ENCODE measurements at places on chromosomes 11 and 22.
A peak's percentile ranks its signal among the peaks of the same experiment; 100 is the strongest.

- peak; percentile 26 for DNase-seq
Measured at GRCh38 chr11:92224407-92225124, at the start of gene FAT3. FAT3 (plus strand) TSS chr11:92224818; CDS start chr11:92352113, 127,295 bp downstream.

DNA sequence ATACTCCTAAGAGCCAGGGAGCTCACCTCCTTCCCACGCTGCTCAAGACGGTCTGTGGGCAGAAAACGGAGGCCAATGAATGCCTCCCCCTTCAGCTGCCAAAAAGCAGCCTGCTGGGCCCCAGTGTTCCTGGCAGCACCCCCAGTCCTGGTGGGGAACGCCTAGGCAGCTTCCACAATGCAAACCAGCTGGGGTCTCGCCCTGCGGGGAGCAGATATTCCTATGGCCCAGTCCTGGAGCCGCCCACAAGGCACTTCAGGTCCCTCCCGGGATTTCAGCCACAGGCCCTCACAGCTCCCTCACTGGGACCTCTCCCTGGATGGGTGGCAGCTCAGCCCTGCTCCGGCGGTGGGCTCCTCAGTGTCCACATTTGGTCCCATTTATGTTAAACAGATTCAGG lies 29.2 kb downstream of the A4GALT start:
- no peak for DNase-seq

- no peak for DNase-seq
Measured at GRCh38 chr11:9566561-9567063, 6.9 kb upstream of the WEE1 start.

DNA sequence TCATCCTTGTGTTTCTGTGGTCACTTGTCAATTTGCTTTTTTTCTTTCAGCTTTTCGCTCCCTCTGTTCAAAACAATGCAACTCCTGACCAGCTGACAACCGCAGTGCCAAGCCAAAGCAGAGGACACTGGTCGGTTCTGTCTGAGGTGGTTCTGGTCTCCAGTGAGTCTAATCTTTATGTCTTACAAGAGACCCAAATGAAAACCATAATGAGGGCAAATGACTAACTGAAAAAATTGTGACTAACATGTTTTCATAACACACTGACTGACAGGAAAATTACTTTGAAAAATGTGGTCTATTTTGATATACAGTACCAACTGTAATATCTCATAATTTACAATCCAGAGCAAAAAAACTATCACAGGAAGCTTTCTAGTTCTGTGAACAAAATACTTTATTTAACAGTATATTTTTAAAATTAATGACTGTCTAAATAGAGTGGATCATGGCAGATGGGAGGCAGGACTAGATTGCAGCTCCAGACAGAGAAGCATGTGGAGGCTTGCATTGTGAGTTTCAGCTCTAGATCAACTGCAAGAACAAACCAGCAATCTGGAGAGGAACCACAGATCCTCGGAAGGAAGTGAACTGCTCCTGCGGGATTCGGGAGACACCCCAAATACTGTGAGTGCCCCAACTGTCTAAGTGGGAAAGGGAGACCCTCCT lies 311.8 kb downstream of the SBF2 start:
- peak; percentile 48 for DNase-seq

DNA sequence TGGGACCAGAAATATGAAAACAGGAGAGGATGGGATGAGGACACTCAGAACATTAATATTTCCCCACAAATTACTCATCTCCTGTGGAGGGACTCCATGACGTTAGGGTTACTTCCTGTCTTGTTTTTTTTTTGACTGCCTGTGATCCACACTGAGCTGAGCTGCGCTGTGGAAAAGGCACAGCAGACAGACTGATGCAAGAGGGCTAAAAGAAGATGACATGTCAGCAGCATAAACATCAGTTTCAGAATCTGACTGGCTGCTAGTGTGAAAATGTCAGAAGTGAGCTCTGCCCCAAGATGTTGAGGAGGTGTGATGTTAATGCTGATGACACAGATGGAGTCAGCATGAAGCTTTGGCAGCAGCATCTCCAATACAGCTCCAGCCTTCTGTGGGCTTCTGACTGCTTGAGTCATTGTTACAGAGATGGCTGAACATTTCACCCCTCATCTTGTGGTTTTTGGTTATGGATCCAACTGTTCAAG lies 286.8 kb downstream of the BLID start:
- DNase-seq: no peak

- DNase-seq: no peak
Measured at GRCh38 chr22:24391836-24392217, 35.6 kb upstream of the ADORA2A start.

- no peak for DNase-seq
Measured at GRCh38 chr11:1791912-1792311, 28.2 kb upstream of the CTSD start.

DNA sequence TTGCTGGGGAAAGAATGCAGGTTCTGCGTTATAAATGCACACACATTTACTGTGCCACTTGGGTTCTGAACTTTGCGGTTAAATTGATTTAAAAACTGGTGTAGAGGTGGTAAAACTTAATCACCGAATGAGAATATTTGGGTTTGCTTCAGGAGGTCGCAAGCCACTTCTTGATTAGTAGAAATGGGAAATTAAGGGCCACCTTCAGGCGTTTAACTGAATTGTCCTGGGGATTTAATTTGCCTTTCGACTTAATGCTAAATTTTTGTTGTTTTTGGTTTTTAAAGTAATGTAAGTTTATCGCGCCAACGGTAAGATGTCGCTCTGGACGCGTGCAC lies 459 bp upstream of the NCR3LG1 start:
- no peak for DNase-seq

- DNase-seq: peak; percentile 33
Measured at GRCh38 chr22:37741312-37741795, 44.5 kb downstream of the TRIOBP start.

- DNase-seq: no peak
Measured at GRCh38 chr11:24344222-24344621, 152.6 kb upstream of the LUZP2 start.

GRCh38 chr11:78418584-78419211 lies 1.1 kb upstream of the GAB2 start:
- DNase-seq: peak; percentile 54

DNA sequence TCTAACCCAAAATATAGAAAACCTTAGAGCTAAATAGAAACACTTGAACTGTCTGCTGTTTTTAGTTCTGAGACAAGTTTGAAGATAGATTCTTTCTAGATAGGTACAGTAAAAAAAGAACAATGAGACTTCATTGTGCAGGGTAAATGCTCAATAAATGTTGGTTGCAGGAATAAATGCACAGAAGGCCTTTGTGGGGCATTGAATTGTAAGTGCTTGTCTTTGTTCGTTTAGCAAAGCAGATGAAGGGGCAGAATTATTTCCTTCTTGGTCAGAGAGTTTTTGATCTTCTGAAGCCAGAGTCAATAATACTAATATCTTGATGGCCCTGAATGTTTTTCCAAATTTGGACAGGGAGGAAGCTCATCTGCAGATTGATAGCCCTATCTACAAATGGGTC lies 340.4 kb downstream of the OPCML start:
- peak; percentile 56 for DNase-seq

GRCh38 chr11:43825217-43825816 lies 55.3 kb upstream of the ALKBH3 start:
- DNase-seq: no peak

- DNase-seq: peak; percentile 24
Measured at GRCh38 chr22:19085233-19085718, 36.9 kb downstream of the DGCR2 start.

DNA sequence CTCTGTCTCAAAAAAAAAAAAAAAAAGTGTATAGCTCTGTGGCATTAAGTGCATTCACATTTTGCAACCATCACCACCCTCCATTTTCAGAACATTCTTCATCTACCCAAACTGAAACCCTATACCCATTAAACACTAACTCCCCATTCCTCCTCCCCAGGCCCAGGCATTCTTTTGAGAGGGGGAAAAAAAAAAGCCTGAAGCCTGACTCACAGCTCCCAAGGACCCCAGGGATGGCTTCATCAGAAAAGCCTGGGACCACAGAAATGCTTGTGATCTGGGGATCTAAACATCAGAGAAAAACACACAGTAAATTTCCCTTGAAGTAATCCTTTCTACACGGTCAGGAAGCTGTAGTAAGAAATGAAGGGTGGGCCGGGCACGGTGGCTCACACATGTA lies 10.7 kb upstream of the GTSE1 start:
- DNase-seq: no peak

- DNase-seq: no peak
Measured at GRCh38 chr11:84819128-84819527, 808.0 kb downstream of the DLG2 start.

DNA sequence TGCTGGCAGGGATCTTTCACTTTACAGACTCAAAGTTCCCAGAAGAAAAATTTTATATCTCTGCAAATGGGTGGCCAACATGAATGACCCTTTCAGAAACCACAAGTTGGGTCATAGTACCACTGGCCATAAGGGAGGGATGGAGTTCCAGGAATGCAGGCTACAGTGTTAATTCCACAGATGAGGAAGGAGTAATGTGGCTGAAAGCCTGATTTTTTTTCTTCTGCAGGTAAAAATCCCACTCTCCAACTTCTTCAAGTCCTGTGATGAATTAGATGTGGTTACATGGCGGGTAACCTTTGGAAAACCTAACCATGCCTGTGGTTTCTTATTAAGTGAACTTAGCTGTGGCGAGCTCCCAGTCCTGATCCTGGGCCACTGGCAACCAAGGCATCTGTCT lies 103.2 kb downstream of the SLC1A2 start:
- no peak for DNase-seq

DNA sequence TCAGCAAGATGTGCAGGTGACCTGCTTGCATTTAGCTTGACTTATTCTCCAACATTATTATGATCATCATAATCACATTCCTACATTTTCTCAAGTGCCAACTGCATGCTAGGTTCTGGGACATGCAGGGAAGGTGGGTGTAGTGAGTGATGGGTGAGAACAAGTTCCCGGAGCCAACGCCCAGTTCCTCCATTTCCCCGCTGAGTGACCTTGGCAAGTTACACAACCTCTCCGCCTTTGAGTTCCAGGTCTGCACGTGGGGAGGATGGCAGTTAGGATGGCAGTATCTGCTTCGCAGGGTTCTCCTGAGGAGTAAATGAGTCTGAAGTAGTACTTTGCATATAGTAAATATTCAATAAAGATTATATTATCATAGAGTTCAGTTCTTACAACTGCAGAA lies 140.3 kb downstream of the GRIK4 start:
- no peak for DNase-seq

Data from globus pallidus (tissue), 1 donor.